Suppressor macrophage (primary cell): ENCODE measurements at places on chromosomes 3 and 15.

- DNase-seq: no peak
These were observed 136.4 kb upstream of the NDN start for GRCh38 chr15:23823508-23823907.

DNA sequence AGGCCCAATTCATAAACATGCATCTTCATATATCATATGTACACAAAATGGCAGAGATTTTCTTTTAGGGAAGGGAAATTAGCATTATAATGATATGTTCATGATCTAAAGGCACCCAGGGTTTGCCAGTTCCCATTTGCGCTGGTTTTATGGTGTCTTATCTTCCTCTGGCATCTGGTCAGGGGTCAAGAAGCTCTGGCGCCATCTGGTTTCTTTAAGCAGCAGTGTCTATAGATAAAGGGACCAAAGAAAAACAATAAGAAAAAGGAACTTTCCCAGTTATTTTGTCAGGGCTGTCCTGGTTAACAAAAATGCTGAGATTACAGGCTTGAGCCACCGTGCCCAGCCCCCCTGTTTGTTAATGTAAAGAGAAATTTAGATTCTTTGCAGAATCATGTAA lies 3.3 kb upstream of the DCP1A start:
- DNase-seq: peak; percentile 84

- no peak for DNase-seq
These were observed 71.9 kb upstream of the MBNL1 start for GRCh38 chr3:152196782-152197181.

DNA sequence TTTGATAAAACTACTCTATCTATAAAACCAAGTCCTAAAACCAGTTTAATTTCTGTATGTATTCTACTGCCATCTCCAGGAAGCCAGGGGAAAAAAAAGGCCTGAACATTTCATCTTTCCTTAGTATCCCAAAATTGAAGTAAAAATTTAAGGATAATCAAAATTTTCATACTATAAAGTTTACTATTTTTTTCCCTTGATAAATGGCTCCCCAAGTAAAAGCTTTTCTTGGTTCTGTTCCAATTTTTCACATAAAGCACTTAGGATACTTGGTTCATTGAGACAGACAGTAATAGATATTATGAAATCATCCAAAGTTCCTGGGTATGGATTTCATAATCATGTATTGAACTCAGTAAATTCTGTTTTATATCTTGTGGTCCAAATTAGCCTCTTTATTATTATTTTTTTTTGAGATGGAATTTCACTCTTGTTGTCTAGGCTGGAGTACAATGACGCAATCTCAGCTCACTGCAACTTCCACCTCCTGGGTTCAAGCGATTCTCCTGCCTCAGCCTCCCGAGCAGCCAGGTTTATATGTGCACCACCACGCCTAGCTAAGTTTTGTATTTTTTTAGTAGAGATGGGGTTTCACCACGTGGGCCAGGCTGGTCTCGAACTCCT lies 34.5 kb downstream of the ICE2 start:
- peak; percentile 42 for DNase-seq

DNA sequence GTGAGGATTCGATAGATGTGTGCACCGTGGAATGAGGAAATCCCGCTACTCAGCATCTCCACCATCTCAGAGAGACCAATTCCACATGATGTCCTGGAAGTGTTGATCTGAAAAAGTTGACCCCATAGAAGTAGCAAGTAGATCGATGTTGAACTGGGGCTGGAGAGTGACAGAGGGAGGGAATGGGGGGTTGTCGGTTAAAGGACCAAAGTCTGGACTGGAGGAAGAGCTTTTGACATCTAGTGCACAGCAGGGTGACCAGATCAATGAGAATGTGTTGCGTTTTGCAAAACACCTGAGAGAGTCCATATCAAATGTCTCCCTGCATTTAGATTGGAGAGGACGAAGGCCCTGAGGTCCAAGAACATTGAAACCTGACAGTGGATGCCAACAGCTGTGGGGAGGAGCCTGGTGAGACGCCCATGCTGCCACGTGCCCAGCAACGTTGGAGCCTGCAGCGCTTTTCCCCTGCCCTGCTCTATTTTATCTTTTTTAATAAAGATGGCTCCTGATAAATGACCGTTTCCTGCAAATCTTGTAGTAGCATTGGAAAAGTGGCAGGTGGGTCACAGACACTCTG lies 30.1 kb upstream of the RPL32 start:
- no peak for DNase-seq

GRCh38 chr3:156818273-156818651 lies 7.9 kb upstream of the LEKR1 start:
- no peak for DNase-seq

DNA sequence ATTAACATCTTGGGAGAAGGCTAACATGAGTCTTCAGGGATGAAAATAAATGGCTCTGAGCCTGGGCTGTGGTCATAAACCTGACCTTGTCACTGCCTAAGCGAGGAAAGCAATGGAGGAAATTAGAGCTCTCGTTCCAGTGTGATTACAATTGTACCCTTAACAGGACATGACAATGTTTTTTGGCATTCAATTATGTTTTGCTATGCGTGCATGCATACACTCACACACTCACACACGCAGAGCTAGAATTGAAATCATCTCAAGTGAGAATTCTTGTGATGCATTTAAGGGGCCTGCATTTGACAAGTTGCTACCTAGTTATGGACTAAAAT lies 24.1 kb downstream of the ZNF80 start:
- DNase-seq: no peak

DNA sequence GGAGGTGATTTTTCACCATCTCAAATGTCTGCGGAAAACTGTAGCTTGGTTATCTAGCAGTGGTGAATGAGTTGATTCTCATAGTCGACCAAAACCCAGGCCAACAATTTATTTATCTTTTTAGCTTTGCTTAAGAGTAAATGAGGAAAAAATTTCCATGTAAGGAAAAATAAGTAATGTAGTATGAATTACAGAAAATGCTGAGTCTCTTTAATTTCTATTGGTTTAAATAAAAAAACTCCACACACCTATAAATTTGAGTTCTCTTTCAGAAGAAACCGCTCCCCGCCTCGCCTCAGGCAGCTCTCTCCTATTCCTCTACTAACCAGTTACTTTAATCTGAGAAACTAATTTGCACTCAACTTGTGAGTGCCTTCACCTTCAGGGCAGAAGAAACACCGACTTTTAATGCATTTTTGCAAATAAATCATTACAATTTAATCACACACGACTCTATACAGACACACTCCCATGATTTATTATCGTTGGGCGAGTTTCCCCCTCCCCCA lies 540 bp upstream of the RSRC1 start:
- no peak for DNase-seq

DNA sequence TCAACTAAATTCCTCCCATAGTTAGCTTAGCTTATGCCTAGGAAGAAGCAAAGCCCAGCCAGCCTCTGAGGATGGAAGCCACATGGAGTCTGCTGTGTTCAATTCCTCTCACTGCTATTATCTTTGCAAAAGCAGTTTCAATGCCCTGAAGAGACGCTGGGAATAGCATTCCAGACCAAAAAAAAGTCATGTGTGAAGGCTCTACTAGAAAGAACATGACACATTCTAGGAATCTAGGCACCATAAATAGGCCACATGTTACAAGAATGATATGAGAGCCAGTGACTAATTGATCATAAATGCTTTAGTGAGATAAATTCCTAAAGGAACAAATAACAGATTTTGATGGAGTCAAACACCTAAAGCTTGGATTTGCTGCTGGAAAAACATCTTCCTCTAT lies 800.8 kb downstream of the TUSC7 start:
- no peak for DNase-seq

DNA sequence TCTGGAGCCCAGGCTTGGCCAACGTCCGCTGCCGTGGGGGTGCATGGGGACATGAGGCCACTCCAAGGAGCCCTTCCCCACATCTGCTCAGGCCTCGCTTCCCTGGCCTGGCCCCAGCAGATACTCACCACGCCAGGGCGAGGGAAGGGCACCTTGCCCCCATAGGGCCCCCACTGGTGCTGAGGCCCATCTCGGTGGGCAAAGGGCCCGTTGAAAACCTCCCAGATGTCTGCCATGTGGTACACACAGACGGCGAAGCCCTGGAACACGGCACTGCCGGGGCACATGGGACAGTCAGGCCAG lies 4.7 kb downstream of the SEMA3G start:
- DNase-seq: no peak

GRCh38 chr15:89051875-89052274 lies 36.4 kb upstream of the ABHD2 start:
- no peak for DNase-seq

DNA sequence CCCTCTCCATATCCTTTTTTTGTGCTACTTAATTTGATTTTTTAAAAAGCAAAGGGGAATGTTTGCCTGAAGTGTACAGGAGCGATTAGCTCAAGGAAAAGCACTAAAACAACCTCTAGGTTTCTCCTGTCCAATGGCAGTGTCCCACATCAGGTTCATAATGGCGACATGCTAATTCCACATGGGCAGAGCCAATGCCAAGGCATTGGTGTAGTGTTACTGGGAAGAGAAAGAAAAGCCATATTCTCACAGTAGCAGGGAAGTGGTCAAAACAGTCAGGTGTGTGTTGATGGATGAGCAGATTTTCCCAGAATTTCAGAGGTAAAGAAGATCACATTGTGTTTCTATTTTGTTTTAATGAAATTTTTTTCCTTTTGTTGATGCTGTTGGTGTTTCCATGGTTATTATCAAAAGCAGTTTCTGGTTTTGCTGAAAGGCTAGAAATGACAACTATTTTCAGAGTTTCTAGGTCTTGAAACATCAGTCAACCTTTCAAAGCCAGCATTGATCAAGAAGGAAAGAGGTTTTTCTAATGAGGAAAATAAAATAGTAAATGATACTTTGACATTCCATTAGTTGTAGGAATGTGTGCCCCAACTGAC lies 65.2 kb downstream of the FNDC3B start:
- no peak for DNase-seq

- no peak for DNase-seq
These were observed 3.5 kb upstream of the ISG20 start for GRCh38 chr15:88635318-88635717.

GRCh38 chr3:98232489-98232888 lies 31.6 kb upstream of the OR5H6 start:
- no peak for DNase-seq

- DNase-seq: no peak
These were observed 125.0 kb downstream of the CHSY1 start for GRCh38 chr15:101126618-101127505.

GRCh38 chr3:152318512-152318911 lies 49.8 kb downstream of the MBNL1 start:
- no peak for DNase-seq

GRCh38 chr15:100448481-100448880 lies 80.3 kb downstream of the CERS3 start:
- DNase-seq: no peak

DNA sequence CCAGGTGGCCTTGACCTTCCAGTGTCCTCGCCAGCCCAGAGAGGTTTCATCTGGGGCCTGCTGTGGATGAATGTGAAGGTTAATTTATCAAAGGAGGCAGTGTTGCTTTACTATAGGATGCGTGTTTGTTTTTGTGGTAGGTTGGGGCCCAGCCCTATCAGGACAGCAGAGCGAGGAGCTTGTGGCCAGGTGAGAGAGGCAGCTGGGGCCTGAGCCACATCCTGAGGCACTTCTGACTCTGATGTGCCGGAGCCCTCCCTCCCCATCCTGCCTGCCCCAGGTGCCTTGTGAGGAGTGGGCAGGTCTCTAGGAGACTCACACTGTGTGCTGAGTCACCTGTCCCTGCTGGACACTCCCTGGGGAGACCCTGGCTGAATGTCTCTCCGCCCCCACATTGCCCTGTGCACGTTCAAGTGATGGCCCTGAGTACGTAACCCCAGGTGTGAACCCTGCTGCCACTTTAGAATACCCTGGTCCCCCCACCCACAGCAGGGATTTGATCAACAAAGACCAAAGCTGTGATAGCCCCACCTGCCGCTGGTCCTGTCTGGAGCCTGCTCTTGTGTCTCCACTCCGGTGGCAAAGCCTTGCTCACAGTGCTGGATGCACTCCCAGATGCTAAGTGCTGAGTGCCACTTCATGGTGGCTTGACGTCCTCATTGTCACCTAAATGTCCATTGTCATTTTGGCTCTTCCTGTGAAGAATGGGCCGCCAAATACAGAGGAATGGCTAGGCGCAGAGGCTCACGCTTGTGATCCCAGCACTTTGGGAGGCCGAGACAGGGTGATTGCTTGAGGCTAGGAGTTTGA lies 16.0 kb downstream of the FBLN2 start:
- no peak for DNase-seq

DNA sequence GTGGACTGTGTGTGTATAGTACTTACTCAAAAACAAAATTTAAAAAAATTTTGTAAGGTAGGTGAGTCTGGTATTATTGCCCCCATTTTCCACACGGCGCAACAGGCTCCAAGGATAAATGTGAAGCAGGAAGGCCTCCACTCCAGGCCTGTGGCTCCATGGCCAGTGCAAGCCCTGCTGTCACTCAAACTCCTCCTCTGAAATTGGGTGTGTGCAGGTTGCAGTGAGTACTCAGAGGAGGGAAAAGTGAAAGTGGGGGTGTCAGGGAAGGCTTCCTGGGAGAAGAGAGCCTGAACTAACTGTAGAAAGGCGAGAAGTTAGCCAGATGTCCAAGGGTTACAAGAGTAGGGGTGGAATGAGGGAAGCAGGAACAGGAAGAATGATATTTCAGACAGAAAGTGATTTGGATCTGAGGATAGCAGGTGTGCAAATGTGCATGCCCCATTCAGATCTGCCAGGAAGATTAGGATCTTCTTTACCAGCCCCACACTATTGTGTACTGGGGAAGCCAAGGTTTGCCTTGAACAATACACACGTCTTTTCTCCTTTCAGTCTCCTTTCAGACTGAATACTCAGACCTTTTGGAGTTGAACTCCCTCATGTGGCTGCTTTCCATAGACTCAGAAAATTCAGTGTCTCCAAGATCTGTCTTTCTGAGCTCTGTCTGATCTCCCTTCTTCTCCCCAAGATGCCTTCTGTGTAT lies 48.7 kb upstream of the RYK start:
- DNase-seq: no peak

DNA sequence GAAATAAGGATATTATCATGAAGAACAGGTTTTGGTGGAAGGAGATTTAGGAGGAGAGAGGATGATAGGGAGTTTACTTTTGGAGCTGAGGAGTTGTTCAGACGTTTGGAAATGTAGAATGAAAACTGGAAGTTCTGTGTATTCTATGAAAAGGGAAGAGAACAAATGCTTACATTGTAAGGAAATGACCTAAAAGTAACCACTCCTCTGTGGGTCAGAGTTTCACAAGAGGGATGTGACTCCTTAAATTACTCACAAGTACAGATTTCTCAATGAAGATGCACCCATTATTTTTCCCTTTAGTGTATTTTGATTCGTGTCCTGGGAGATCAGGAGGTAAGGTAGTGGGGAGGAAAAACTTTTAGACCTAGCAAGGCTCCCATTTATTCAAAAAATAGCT lies 4.0 kb downstream of the RNF13 start:
- peak; percentile 72 for DNase-seq
